ENCODE measurements at places on chromosomes 1 and 21. TPM values are rescaled to one million over a fixed set of nuclear protein-coding genes. Genes with fewer than 3 reads are reported as not detected.

- no peak for DNase-seq
Measured at GRCh38 chr1:76657623-76658022, 209.7 kb upstream of the ST6GALNAC5 start.

- no peak for DNase-seq
Measured at GRCh38 chr1:119766374-119766794, 2.3 kb downstream of the HMGCS2 start.

GRCh38 chr1:8194481-8195227 lies 123.3 kb upstream of the SLC45A1 start:
- no peak for DNase-seq

Gene AK5
- polyA plus RNA-seq = 0.14 TPM

Data from heart left ventricle (tissue), 16 donors.